ENCODE measurements at places on chromosomes 2 and 18.

DNA sequence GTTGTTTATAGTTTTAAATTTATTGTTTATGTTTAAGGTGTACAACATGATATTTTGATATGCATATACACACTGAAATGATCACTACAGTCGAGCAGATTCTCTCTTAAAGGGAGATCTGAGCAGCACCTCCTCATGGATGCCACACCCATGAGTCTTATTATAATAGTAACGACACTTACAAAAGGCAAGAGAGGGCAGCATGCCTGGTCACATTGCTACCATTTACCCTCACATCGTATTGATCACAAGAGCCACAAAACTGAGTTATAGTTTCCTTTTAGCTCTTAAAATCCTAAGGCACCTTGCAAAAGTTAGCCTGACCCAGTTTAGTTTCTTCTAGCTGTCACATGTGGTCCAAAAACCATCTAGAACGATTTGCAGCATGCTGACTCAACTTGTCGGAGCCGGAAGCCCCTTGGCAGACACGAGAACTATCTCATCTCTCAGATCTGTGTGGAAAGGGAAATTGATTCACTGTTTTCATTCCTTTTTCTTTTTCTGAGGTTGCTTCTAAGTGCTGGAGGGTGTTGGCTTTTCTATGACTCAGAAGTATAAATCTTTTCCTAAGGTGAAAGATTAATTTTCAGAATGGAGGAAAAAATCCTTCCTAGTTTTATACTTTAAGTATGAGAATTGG, 85.3 kb downstream of the CDC42EP3 start:
- no peak for DNase-seq

DNA sequence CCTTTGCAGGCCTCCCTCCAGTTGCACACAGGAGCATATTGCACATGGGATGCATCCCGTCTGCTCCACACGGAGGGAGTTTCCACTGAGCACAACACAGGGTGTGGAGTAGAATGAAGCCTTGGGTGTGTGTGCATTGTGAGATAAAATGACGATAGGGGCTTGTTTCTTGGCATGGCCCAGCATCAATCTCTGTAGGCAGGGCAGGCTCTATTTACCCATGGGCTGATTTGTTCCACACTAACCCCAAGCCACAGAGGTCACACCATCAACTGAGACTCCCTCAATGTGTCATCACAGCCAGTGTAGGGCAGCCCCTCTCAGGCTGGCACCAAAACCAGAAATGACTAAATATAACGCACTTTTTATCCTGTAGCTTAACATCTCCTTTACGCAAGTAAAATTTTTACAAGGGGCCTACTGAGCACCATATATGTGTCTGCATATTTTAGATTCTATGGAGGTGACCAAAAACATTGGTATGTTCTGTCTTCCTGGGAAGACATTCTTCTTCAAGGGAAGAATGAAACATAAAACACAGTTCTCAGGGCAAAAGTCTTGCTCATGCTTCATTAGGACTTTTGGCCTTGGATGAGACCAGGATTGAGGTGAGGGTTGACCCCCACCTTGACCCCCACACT, 2.7 kb upstream of the GKN1 start:
- no peak for DNase-seq

DNA sequence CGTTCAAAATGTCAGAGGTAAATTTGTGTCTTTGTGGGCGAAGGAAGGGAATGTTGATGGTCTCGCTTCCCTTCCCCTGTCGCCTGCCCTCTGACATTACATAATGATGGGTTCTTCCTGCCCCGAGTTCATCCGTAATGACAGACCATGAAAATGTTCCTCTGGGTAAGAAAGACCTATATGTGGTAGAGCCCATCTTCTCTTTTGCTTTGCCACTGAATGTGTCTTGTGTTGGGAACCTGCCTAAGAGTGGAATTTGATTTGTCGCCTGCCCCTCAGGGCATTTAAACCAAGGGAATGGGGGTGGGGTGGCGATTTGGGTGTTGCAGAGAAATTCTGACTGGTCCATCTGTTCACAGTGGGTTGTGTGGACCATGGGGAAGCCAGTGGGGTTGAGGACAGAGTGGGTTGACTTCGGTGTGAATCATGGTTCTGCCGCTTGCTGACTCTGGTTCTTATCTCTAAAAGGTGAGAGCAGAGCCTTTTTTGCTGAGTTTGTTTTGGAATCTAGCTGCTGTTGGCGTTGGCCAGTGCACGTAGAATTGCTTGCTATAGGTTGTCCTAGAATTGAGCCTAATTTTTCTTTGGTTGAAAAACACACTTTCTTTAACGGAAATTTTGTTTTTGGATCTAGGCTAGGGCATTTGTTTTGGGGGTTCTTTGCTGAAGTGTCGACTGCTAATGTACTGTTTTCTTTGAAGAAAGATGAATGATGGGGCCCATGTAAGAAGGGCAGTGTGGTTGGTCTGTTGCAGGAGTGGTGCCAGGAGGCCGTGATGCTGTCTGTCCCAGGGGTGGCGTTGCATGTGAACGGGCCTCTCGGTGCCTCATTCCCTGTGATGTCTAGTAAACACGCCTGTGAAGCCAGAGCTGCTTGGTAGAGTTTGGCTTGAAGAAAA, 1.3 kb downstream of the INPP4A start:
- DNase-seq = no peak

DNA sequence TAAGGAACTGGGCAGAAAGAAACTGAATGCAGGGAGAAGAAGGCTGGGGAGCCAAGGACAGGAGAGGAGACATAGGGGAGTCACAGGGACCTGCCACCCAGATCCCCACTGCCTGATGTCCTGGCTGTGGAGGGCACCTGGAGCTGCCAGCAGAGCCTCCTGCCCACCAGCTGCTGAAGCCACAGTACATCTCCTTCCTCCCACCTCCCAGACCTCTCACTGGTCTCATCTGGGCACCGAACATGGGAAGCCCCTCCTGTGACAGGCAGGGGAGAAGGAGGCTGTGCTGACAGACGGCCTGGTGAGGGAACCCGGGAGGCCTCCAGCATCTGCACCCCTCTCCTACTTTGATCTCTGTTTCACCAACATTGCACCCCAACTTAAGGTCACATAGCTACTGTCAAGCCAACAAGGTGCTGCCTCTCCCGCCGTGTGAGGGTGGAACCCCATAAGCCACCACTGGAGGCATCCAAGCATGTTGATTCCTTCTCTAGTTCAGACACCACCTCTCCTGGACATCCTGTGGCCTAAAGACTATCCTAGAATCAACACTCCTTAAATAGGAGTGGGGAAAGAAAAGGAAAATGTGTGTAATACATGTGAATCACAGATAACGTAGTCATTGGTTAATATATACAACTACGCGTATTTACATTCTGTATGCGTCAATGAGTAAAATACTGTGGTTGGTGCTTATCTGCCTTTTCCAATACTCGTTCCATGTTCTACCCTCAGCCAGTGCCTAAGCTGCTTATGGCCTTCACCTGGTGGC, 3.5 kb upstream of the RNPEPL1 start:
- DNase-seq = no peak

DNA sequence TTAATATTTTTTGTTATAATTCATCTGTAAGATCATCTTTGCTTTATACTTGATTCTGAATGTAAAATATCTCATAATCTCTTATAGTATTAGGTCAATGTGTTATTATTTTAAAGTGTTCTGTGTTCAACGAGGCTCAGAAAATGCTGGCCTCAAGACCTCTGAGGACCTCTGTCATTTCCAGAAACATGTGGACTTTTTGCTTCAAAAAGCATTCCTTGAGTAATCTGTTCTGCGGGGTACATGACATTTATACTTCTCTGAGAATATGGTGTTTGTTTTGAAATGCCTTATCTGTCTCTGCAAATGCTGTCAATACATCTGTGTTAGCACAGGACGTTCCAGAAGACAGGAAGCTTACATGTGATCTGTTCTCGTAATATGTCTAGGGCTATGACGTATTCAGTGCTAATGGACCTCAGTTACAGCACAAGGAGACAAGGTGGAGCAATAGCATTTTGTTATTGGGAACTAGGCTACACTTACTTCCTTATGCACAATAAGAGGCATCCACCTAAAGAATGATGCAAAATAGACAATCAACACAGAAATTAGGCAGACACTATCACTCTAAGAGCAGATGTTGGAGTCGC, 37.6 kb upstream of the IL1RL1 start:
- DNase-seq = no peak

- DNase-seq = no peak
Observed at GRCh38 chr2:3265981-3266924, 111.4 kb downstream of the EIPR1 start.

GRCh38 chr2:54499661-54500060, 43.5 kb downstream of the SPTBN1 start:
- no peak for DNase-seq

GRCh38 chr18:582465-582864, 2.3 kb downstream of the CETN1 start:
- DNase-seq = no peak

DNA sequence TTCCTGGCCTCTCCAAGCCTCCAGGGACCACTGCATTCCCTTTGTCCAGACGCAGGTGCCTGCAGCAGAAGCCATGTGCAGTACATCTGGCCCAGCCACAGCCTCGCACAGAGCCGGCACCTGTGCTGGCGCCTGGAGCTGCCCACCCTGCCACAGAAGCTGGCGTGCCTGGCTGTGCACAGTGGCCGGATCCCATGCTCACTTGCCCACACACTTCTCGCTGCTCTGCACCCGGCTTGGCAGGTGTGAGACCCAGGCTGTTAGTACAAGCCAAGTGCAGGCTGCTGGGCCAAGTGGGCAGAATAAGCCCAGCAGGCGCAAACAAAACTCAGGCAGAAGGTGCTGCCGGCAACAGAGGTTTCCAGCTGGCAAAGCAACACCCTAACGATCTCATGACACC, 124.5 kb upstream of the CCDC150 start:
- DNase-seq = no peak

- DNase-seq = no peak
Observed at GRCh38 chr2:6011921-6012320, 319.7 kb downstream of the SOX11 start.

DNA sequence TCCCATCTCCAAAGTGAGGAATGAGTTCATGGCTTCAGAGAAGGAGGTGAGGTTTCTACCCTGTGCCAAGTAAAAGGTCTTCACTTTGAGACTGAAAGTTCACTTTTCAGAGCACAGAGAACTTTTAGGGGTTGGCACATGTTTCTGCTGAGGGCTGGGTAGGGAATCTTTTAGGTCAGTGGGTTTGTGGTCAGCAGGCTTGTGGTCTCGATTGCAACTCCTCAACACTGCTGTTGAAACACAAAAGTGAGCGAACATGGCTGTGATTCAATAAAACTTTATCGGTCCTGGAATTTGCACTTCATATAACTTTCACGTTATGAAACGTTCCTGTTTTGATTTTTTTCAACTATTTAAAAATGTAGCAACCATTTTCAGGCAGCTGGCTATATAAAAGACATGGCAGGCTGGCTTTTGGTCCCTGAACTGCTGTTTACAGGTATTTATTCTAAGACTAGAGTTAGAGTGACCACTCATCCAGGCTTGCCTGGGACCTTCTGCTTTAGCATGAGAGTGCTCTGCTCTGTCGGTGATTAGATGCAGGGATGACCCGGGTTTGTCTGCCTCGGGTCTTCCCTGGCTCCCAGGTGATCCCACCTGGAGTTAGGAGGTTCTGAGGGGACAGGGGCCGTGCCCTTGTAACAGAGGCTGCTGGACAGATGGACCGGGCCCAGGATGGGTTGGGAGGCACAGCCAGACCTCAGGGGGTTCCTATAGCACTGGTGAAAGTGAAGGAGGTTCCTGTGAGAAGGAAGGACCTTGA, 62.7 kb upstream of the TAF1B start:
- DNase-seq = no peak

DNA sequence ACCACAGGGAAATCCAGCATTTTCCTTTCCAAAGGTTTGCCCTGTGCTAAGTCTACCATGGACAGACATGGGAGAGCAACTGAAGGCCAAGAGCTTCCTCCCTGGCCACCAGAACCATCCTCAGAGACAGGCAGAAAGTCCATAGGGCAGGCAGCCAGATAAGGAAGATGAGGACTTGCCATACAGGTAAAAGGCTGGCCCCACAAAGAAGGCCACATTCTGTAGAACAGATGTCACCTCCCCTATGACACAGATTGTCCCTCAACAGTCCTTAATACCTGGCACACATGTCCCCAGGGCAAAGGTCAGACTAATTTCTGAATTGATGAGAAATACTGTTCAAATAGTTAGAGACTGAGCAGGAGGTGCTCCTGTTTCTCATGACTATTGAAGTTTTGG, 52.0 kb downstream of the FECH start:
- DNase-seq = no peak

DNA sequence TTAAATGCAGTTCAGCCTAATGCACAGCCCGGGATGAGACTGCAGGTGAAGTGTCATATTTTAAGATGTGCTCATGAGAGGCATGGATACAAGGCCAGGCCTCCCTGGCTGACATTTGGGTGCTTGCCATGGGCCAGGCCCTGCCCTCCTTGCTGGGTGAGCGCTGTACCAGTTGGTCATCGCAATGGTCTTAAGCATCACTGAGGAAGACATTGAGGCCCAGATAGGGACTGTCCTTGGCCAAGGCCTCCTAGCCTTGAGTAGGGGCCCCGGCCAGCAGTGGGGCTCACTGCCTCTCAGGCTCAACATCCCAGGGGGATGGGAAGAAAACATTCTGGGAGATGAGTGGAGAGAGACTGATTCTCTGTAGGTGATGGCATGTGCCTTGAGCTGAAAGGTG, 184.3 kb downstream of the SH3RF3 start:
- DNase-seq = no peak

- DNase-seq = no peak
Observed at GRCh38 chr18:59646228-59646962, 50.8 kb downstream of the CCBE1 start.

DNA sequence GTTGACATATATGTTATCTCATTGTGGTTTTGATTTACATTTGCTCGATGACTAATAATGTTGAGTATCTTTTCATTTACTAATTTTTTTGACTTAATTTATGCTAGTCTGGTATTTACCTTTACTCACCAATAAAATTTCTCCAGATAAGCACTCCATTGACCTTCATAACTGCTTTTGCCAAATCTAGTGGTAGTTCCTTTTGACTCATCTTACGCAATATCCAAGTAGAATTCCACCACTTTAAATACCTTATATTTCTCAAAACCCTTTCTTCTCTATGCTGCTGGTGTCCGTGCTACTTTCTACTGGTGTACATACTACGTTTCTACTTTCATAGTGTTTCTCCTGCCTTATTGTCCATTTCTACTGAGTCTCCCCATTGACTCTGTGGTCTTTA, 407.6 kb upstream of the SPHKAP start:
- no peak for DNase-seq

DNA sequence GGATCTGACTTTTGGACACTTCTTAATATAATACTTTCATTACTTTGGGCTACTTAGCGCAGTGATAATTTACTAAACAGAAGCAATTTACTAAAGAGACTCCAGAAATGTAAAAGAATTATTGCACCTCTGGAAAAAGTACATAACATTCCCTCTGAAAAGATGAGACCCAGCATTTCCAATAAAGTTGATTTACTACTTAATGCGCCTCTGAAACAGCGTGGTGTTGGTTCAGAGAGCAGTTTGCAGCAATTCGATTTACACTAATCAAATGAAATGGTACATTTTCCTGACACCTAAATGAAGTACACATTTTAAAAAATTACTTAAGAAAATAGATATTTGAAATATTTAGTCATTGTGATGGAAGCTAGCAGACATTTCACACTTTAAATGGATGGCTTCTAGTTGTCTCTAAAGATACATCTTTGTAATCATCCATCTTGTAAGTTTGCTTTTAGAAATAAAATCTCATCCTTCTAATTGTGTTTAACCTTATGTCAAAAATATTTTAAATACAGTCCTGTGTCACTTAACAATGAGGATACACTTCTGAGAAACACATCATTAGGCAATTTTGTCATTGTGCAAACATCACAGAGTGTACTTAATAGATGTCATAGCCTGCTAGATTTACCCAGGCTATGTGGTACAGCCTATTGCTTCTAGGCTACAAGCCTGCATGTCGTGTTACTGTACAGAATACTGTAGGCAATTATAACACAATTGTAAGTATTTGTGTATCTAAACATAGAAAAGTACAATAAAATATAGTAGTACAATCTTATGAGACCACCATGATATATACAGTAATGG, 284.6 kb upstream of the UBE2E3 start:
- DNase-seq = no peak
